Stimulated activated CD8-positive, alpha-beta memory T cell treated with anti-CD3 and anti-CD28 coated beads, Interleukin-7, amount 100 ng/mL, for 4 hours (primary cell): ENCODE measurements at places on chromosomes 5 and 9.

DNA sequence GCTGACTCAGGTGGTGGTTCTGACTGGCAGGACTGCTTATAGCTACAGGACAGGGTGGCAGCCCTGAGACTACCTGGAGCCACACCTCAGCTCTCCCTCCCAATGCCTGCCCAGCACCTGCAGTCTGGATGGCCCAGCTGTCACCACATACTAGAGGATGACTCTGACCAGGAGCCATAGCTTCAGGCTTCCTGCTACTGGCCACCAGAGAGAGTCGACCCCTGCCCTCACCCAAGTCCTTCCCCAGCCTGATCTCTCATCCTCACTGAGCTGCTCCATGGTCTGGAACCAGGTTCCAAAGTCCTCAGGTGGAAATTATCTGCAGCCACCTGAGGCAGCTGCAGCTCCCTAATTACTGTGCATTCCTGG, 25.6 kb upstream of the TDRD7 start:
- DNase-seq = no peak

- DNase-seq = no peak
Observed at GRCh38 chr5:58731641-58732040, 148.8 kb downstream of the RAB3C start.

DNA sequence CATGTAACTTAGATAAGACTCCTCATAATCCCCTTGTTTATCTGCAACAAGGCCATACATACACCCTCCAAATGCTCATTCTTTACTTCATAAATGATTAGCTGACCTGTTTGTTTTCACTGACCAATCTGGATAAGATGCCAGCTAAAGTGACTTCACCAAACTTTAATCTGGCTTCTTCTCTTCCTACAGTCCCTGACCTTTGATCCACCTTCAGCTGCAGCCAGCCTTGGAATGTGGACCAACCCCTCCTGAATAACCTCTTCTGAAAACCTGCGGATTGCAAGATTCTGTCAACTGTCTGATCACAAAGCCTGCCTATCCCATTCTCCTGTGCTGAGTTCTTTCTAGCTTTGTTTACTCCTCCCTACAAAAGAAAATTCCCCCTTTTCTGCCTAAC, 476.8 kb downstream of the LRRC70 start:
- no peak for DNase-seq

DNA sequence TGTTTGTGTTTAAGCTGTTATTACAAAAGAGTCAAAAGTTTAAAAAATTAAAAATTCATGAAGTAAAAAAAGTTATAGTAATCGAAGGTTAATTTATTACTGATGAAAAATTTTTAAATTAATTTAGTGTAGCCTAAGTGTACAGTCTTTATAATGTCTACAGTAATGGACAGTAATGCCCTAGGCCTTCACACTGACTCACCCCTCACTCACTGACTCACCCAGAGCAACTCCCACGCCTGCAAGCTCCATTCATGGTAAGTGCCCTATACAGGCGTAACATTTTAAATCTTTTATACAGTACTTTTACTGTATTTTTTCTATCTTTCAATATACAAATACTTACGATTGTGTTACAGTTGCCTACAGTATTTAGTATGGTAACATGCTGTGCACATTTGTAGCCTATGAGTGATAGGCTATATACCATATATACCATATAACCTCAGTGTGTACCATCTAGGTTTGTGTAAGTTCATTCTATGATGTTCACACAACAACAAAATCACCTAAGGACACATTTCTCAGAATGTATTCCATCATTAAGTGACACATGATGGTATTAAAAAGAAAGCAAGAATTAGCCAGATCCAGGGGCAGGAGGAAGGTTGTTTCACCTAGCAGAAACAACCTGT, 40.1 kb downstream of the DCAF10 start:
- DNase-seq = no peak

- DNase-seq = no peak
Observed at GRCh38 chr9:27654629-27655285, 81.5 kb upstream of the C9orf72 start.

DNA sequence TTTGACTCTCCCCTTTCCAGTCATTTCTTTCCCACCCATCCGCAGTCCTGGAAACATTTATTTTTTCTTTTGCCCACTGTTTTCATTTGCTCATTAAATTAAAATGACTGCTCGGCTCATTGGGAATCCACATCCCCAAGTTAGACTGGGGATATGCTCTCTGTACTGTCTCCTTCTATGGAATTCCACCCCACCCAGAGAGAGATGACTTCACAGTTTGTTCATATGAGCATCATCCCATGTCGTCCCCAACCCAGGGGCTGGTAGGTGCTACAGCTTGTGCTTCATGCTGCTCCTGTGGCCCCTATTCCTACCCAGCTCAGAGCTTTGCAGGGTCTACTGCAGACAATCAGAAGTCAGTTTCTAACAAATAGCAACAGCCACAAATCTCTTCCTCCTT, 16.5 kb upstream of the RARS1 start:
- no peak for DNase-seq

DNA sequence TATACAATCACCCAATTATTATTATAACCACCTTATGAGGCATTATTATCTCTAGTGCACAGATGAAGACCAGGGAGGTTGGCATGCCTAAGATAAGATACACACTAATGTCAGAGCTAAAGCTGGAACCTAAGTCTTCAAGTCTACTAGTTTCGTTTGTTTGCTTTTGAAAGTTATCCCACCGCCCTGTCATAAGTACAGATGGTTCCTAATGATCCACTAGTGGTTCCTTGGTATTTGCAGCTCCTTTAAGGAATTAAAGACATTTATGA, 14.1 kb downstream of the NDUFA8 start:
- DNase-seq = no peak

GRCh38 chr5:129499208-129499852, 39.2 kb downstream of the ADAMTS19 start:
- no peak for DNase-seq

- DNase-seq = no peak
Observed at GRCh38 chr5:149289301-149289700, 17.6 kb downstream of the AFAP1L1 start.

DNA sequence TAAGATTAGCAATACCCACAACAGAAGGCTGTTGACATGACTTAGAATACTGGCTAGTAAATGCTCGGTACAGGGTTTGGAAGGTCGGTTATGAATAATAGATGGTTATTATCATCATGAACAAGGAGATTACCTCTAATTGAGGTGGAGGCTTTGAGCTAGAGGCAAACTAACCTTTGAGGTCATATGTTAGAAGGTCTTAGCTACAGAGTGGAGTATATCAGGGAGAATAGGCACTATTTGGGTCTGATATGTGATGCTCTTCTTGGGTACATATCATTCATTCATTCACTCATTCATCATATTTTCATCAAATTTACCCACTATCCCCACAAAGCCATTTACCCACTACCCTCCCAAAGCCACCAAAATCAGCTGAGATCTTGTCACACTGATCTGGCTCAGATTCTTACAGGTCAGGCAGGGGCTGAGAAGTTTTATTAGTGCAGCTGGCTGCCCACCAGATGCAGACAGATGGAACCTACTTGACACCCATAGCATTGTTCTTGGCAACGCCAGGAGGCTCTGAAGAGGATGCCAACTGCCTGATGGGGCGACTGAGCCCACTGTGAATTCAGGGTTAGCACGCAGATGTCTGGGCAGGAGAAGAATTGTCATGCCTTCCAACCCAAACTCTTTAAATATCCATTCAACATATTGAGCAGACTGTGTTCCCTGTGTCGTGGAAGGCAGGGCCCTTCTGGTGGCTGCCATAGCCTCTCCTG, 90.2 kb upstream of the SH3PXD2B start:
- no peak for DNase-seq
